ENCODE measurements at places on chromosomes 1 and 21.

DNA sequence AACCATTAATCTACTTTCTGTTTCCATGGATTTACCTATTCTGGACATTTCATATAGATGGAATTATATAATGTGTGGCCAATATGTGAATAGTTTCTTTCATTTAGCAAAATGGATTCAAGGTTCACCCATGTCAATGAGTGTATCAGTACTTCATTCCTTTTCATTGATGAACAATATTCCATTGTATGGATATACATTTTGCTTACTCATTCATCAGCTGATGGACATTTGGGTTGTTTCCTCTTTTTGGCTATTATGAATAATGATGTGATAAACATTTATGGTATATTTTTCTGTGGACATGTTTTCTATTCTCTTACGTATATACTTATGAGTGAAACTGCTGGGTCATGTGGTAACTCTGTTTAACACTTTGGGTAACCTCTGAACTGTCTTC, 97.8 kb downstream of the SCMH1 start:
- DNase-seq, result no peak

DNA sequence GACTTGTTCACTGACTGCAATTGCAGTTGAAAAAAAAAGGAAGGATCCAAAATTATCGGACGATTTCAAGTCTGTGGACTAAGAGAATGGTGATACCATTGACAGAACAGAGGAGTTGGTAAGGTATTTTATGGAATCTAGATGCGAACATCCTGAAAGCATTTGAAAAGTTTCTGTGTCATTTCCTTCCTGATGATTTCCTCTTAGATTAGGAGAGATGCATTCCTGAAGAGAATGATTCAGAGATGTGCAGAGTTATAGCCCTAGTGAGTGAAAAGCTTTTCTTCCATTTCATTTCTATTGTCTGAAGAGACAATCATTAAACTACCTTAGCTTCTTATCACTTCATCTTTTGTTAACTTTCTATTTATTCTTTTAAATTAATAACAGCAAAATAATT, 200.0 kb downstream of the KCNK2 start:
- no peak for DNase-seq

- DNase-seq, result peak; percentile 35
Measured at GRCh38 chr21:44267655-44268142, 6.0 kb upstream of the DNMT3L start.

DNA sequence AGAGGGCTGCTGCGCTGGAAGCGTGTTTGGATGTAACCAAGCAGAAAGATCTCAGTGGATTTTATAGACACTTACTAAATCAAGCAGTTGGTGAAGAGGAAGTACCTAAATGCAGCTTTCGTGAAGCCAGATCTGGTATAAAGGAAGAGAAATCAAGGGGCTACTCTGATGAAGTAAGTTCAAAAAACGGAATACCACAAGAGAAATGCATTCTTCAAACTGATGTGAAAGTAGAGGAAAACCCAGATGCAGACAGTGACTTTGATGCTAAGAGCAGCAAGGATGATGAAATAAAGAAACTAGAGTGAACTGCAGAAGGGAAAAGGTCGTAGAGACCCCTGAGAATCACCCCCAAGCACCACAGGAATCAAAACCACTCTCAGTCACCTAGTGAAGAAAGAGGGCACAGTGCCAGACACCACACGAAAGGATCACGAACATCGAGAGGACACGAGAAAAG, 40.8 kb upstream of the NEXN start:
- DNase-seq, result no peak

GRCh38 chr1:52550447-52550846, 2.4 kb downstream of the TUT4 start:
- no peak for DNase-seq

- DNase-seq, result no peak
Measured at GRCh38 chr1:178237121-178237520, 143.2 kb downstream of the RASAL2 start.

All from CD4-positive, alpha-beta T cell treated with Interleukin-4 for 1 hour (primary cell).